ENCODE measurements at places on chromosomes 1 and 21. TPM values are rescaled to one million over a fixed set of nuclear protein-coding genes. Genes with fewer than 3 reads are reported as not detected.

- DNase-seq: peak; percentile 78
These were observed 76.6 kb upstream of the HOOK1 start for GRCh38 chr1:59738152-59738551.

The KIF2C gene
- 9.2 TPM for total RNA-seq

The HES4 gene
- total RNA-seq: 2.0 TPM

- DNase-seq: peak; percentile 47
These were observed 268.0 kb downstream of the PTGER3 start for GRCh38 chr1:70779571-70779970.

The FRRS1 gene
- total RNA-seq: 27.0 TPM

The SPOCD1 gene
- total RNA-seq: 47.2 TPM

DNA sequence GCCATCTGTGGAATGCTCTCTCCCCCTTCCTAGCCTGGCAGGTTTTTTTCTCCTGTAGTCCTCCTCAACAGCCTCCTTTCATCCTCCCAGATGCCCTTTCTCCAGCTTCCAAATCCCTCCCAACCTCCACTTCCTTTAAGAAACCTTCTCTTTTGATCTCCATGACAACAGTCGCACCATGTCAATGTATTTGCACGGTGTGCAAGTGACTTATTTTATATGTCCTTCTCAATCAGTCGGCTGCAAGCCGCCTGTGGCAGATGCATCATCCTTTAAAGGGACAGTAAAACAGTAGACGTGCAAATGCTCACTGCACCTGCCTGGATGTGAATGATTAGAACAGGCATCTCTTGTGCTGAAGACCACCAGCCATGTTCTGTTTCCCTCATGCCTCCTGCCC is 285.2 kb downstream of the PCP4 start:
- DNase-seq: no peak

DNA sequence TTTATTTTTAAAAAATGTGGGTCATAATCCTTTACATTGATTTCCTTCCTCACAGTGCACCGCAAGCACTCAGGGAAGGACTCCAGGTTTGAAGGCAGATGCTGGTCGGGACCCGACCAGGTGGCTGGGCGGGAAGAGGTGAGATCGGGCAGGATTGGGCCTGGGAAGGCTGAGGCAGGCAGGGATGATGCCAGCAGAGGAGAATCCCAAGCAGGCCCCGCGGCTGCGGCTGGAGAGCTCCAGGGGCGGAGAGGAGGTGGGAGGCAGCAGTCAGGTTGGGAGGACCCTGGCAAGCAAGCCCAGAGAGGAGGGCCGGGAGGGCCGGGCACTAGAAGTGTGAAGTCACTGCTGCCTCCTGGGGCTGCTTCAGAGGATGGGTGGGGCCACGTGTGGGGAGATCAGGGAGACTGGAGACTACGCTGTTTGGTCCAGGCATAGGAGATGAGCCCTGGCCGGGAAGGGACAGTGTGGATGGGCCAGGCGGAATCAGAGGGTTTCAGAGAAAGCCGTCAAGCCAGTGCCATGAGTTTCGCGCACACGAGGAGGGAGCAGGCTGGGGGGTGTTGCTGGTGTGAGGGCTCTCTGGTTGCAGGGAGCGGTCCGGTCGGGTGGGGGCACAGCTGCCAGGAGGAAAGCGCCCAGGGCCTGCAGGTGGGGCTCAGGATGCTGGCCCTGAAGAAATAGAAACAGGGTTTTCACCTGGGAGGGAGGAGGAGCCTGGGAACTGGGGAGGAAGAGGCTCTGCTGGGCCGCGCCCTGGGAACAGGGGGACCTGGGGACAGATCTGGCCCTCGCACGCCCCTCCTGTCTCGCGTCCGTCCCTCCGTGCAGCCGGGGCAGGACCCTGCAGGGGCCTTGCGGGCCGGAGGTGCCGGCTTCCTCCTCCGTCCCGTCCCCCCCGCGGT is 888 bp upstream of the COL18A1 start:
- peak; percentile 67 for DNase-seq

DNA sequence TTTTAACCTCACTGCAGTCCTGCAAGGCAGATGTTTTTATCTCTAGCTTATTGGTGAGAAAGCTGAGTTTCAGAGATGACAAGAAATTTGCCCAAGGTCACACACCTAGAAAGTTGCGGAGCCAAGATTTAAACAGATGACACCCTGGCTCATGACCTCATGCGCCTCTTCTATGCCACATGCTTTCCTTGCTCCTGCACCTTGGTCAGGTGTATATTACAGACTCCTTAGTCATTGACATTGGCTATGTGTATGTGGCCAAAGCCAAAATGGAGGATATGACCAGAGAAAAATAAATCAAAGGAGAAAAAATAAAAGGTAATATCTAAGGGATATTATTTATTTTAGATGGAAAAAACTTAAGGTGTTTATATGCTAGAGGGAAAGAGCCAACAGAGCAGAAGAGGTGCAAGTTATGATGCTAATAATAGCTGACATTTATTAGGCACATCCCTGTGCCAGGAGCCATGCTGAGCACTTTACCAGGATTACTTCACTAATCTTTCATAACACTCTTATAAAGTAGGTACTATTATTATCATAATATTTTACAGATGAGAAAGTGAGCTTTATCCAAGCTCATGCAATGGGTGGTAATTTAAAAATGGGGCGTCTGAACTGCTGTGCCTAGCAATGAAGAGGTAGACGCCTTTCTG is 13.8 kb upstream of the MYOC start:
- no peak for DNase-seq

The LCE2D gene
- not detected for total RNA-seq

- DNase-seq: no peak
These were observed 8.2 kb downstream of the TTC13 start for GRCh38 chr1:230970432-230970831.

The RPTN gene
- total RNA-seq: not detected

GRCh38 chr1:151059109-151060006 is at the start of gene CDC42SE1:
CDC42SE1 (minus strand) TSS chr1:151059622; CDS start chr1:151055730, 3,892 bp downstream.
- DNase-seq: peak; percentile 83

The NID1 gene
- total RNA-seq: 29.3 TPM
